ENCODE measurements at places on chromosomes 2 and 18.

- DNase-seq, result no peak
Measured at GRCh38 chr2:101473591-101473910, 1.4 kb downstream of the RFX8 start.

DNA sequence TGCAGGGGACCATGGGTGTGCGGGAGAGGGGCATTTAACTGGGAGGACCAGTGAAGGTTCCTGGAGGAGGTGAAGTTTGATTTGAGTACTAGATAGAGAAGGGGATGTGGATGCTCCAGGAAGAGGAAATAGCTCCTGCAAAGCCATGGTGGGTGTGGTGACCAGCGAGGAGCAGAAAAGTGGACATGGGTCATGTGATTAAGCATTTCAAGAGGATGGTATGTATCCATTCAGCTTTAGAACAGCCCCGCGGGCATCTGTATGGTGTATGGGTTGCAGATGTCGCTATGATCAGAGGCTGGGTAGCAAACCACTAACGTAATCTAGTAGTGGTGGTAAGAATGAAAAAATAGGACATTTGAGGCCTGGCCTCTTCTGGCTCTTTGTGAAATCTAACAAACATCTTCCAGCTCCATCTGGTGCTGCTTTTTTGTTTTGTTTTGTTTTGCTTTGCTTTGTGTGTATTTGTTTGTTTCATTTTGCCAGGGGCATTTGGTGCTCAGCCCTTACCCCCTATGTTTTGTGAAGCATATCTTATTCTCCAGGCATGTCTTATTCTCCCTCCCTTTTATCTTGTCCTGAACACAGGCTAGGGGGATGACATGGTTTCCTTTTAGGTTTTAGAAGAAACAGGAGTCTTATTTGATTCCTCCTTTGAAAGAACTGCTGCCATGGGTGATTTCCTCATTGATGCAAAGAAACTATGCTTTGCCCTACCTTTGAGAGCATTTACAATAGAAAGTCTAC, 226.1 kb downstream of the LRRTM1 start:
- no peak for DNase-seq

DNA sequence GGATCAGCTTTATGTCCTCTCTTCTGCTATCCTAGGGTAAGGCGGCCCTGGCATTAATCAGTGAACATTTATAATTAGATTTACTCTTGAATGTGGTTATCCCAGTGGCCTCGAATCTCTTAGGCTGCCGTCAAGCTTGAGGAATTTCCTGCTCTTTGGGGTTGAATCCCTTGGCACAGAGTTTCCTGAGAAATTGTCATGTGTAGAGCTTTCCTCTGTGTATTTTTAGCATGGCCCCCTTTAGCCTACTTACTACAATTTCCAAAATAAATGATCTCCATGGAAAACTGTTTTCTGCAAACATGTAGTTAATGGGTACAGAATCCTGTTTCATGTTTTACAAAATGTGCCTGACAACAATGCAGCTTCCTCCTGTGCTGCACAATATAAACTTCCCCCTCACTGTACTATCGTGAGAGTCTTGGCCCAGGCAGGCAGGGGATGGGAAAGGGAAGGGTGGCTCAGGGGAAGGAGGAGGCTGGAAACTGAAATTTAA, 18.1 kb downstream of the NCAPH start:
- no peak for DNase-seq

- no peak for DNase-seq
Measured at GRCh38 chr2:77104554-77104953, 417.6 kb downstream of the LRRTM4 start.

DNA sequence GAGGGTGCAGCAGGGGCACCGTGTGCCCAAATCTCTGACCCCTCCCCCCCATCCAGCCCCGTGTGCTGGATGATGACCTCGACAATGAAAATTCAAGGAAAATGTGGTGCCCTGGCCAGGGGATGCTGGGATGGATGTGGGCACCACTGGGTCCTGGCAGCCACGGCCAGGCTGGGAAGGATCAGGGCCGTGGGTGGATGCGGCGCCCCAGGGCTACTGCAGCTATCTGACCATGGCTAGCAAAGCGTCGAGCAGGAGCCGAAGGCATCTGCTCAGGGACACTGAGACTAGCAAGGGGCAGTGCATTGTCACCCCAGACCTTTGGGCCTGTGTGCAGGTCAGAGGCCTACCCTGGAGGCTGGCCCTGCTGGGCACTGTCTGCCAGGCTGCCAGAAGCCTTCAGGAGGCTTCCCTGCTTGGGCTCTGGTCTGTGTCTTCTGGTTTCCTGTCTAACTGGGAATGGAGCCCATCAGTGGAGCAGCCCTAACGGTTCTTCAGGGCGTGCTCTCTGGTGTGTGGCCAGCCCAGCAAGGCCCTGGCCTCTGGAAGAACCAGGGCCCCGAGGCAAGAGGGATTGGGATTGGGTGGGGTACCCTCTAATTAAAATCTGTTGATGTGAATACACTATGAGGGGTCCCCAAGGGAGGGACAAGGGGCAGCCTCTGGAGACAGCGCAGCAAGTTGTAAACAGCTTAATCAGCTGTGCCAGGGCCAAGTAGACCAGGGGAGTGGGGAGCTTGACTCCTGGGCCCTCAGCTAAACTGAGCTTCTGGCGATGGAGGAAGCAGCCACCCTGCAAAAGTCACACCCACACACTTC, 98.0 kb downstream of the STPG4 start:
- DNase-seq, result peak; percentile 72

DNA sequence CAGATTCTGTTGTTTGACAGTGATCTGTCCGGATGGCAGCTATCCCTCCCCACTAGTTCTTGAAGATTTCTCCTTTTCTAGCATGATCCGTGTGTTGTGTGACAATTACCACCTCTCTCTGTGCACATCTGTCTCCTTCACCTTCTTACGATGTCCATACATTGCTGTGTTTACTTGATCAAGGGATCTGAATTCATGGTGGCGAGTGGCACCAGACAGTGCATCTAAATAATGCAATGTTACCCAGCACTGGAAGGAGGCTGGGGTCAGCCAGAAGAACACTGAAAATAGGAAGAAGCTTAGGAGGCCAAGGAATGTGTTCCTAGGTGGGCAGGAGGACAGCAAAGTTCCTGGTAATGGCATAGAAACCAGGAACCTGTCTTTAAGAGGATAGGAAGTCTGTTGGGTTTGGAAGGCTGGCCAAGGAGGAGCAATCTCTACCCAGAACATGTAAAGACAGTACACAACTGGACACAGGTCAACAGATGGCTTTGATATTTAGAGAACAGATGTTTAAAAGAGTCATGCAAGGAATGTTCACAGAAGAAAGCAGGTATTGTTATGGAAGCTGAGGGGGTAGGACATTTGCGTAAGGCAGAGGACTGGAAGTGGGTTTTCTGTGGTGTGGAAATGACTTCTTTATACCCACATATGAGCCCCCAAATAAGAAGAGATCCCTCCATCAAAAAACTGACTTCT, 126.4 kb downstream of the HRH4 start:
- no peak for DNase-seq

DNA sequence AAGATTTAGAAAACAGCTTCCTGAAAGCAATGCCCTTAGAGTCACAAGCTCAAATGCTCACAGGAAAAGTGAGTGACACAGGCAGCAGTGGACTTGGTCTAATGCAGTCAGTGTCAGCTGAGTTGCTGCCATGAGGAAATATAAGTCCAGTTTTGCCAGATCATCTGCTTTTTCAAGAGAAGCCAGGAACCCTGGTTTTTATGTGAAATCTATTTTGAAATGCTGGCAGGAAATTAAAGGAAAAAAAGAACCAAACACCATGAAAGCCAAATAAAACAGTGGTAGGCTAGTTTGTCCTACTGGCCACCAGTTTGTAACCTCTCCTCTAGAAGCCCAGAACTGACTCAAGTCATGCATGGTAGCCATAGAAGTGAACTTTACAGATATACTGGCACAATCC, 109.2 kb downstream of the THADA start:
- peak; percentile 20 for DNase-seq

GRCh38 chr2:96726131-96726530, 13.7 kb downstream of the LMAN2L start:
- no peak for DNase-seq

DNA sequence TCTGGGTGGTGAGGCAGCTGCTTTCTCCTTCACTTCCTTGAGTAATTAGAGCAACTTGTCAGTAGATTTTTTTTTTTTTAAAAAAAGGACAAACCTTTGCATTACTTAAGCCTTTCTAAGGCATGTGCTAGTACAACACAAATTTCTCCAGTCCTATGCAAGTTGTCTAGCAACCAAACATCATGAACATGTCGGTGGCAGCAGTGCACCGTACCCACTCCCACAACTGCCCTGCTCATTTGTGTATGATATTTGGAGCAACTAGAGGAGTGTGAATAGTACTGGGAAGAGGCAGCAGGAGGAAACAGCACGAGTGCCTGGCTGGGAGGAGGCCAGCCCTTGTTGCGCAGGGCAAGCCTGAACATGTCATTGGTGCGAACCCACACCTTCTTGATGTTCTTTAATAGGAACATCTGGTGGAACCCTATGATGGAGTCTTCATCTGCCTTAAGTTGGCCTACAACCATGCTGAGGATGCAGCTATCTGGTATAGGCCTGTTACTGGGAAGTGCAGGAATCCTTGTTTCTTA, 238.3 kb downstream of the TDRD15 start:
- no peak for DNase-seq

DNA sequence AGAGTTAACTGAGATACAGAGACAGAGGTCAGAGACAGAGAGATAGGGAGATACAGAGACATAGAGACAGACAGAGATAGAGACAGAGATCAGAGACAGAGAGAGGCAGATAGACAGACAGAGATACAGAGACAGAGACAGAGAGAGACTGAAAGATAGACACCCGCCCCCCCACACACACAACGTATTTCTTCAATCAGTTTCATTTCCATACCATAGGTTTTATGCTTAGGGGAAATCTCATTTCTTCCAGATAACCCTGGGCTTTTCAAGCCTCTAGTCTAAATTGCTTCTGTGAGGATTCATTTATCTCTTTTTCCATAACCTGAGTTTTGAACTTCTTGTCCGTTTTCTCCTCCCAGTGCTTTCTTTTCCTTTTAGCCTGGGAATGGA, 94.6 kb downstream of the CD8B2 start:
- DNase-seq, result no peak

GRCh38 chr2:8501061-8501720, 180.7 kb upstream of the ID2 start:
- DNase-seq, result no peak

GRCh38 chr2:227322530-227323205, 2.4 kb upstream of the MFF start:
- peak; percentile 89 for DNase-seq

- DNase-seq, result no peak
Measured at GRCh38 chr2:17558053-17558452, 17.6 kb downstream of the VSNL1 start.

- no peak for DNase-seq
Measured at GRCh38 chr2:240569998-240570530, 1.8 kb downstream of the RNPEPL1 start.

- no peak for DNase-seq
Measured at GRCh38 chr2:69459936-69460335, 22.7 kb upstream of the NFU1 start.

GRCh38 chr2:62642429-62643099, 62.9 kb upstream of the EHBP1 start:
- DNase-seq, result no peak

- no peak for DNase-seq
Measured at GRCh38 chr2:129274038-129274415, 705.4 kb upstream of the RAB6C start.

- DNase-seq, result peak; percentile 76
Measured at GRCh38 chr2:233563663-233564430, 2.7 kb downstream of the USP40 start.

- DNase-seq, result no peak
Measured at GRCh38 chr18:49663899-49664890, 102.3 kb downstream of the LIPG start.

DNA sequence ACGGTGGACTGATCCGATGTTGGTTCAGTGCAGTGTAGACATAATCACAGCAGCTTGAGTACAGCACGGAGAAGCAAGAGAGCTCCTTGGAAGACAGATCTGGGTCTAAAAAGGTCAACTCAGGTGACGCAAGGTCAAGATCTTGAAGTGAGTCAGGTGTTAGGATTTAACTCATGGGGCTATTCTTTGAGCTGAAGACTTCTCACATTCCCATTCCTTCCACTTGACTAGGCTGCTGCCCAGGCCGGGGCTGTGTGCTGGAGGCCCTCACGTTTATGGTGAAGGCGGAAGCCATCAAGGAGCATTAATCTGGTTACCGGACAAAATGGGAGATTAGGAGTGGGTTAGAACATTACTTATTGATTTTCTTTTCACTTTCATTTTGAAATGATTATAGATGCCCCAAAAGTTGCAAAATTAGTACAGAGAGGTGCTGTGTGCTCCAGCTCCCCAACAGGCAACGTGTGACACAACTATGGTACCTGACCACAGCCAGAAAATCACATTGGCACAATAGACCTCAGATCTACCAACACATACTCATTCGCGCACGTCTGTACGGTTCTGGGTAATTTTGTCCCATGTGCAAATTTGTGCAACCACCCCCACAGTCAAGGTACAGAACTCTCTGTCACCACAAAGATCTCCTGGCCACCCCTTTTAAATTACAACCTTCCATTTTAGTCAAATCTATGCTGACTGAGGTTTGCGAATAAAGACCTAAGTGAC, 77.6 kb upstream of the SEC11C start:
- no peak for DNase-seq

Measured in hematopoietic multipotent progenitor cell treated with erythropoietin and hydrocortisone succinate and interleukin-3 and kit ligand, for 4 days (in vitro differentiated cells).